ENCODE measurements at places on chromosomes 12 and 14.

DNA sequence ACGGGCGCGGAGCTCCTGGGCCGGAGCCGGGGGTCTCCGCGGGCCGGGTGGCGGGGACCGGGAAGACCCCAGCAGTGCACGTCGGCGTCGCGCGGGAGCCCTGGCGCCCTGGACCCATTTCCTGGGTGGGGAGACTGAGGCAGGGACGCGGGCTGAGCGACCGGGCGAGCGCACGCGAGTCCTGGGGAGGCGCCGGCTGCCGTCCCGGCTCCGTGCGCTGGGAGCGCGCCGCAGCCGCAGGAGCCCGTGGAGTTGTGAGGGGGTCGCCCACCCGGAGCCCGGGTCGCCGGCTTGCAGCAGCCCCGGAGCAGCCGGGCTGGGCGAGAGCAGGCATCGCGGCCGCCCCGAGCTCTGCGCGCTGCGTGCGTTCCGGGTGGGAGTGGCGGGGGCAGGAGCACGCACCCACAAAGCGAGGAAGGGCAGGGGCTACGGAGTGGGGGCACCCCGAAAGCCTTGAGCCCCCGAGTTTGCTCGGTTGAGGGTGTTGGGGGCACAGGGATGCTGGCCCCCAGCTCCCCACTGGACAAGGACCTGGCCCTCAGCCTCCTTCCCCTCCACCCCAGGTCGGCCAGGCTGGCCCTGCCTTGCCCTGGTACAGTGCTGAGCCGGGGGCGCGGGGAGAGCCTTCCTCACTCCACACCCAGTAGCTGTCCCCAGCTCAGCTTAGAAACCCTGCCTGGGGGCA, 620 bp downstream of the MMP17 start:
- DNase-seq: no peak

GRCh38 chr12:85616201-85616600, 220.0 kb downstream of the RASSF9 start:
- no peak for DNase-seq

GRCh38 chr12:67590149-67590790, 58.3 kb upstream of the DYRK2 start:
- DNase-seq: no peak

GRCh38 chr12:54386403-54387113, 2.0 kb upstream of the ZNF385A start:
- DNase-seq: no peak

- DNase-seq: no peak
Observed at GRCh38 chr14:56374421-56374820, 205.2 kb upstream of the TMEM260 start.

GRCh38 chr12:46410495-46410894, 37.9 kb upstream of the SLC38A2 start:
- DNase-seq: no peak

DNA sequence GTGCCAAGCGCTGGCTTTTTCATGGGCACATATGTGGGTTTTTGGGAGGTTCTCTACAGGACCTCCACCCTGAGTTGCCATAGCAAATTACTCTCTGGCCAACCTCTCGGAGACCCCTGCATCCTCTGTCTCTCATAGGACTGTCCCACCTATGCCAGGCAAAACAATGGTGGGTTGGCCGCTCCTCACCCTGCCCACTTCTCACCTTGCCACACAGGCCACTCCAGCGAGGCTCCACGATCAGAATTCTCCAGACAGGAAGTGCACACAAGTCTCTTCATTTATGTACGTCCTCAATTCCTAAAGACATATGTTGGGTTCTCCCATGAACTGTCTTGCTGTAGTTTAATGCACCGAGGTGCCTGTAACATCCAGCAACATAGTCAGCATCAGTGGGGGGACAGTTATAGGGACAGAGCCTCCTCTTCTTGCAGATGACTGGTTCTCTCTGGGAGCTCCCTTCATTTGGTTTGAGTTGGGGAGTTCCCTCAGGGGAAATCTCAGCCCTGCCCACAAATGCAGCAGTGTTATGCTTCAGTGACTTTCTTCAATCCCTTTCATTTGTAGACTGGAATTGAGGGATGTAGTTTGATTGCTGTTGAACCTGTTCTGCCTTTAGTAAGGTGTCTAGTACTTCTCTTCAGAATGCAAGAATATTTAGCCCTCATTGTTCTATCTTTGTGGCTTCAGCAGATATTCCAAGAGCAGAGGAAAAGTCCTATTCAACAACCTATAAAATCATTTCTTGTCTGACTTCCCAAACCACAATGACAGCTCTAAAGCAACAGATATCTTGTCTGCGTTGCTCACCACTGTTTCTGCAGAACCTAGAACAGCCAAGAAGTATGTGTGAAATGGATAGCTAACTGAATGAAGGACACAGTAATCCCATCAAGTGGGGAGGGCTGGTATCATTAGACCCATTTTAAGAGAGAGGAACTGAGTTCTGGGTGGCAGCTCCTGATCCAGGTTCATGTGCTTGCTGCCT, 2.8 kb upstream of the LTBP2 start:
- DNase-seq: no peak

- peak; percentile 47 for DNase-seq
Observed at GRCh38 chr14:39739796-39740195, 307.6 kb upstream of the FBXO33 start.

GRCh38 chr14:51993285-51993920, 4.1 kb downstream of the RTRAF start:
- no peak for DNase-seq

- DNase-seq: no peak
Observed at GRCh38 chr14:31968956-31969698, 108.0 kb upstream of the ARHGAP5 start.

DNA sequence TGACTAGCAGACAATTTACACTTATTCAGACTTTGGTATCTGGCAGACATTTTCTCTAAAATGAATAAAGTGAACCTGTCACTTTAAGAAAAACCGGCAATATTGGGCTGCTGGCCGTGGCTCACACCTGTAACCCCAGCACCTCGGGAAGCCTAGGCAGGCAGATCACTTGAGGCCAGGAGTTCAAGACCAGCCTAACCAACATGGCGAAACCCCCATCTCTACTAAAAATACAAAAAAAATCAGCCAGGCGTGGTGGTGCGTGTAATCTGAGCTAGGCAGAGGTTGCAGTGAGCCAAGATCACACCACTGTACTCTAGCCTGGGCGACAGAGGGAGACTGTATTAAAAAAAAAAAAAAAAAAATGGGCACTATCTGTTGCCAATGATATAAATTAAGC, 11.5 kb downstream of the DUSP16 start:
- no peak for DNase-seq

Measured in caudate nucleus (tissue), 63 donors.